ENCODE measurements at places on chromosomes 1 and 21.

DNA sequence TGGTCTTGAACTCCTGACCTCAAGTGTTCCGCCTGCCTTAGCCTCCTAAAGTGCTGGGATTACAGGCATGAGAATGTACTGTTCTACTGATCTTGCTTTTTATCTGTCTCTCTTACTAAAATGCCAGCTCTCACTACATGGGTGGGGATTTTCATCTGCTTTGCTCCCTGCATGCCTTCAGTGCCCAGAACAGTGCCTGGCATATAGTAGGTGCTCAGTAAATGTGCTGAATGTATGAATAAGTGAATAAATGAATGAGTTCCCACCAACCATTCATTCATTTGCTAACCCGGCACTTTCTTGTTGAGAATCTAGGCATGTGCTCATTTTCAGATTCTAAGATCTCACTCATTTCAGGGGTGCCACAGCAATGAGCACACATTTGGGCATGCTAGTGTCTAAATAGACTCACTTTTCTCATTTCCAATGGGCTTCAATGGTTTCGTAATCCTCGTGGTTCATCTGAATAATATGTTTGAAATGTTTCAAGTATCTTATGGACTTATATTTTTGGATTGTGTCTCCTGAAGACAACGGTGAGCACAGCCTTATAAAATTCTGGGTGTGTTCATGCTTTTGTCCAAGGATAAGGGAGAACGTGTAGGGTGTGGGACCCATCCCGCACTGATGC is 7.6 kb downstream of the DHRS3 start:
- DNase-seq, result no peak

DNA sequence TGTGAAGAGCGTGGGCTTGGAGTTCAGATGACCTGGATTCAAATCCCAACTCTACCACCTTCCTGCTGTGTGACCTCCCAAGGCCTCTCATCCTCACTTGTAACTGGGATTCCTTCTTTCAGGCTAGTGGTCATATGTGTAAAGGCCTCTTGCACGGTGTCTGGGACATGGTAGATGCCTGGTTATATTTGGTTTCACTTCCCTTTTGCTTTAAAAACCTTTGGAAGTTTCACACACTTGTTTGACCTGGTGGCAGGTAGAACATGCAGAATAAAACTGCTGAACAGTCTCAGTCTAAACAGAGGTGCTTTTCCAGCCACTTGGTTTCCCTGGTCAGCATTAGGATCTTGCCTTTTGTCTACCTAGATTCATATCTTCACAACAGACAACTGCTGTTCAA is 37.0 kb upstream of the RCAN3 start:
- DNase-seq, result no peak

GRCh38 chr1:173112129-173112528 is 61.4 kb upstream of the TNFSF18 start:
- DNase-seq, result no peak

GRCh38 chr1:31222176-31222575 is 17.5 kb downstream of the NKAIN1 start:
- DNase-seq, result no peak

DNA sequence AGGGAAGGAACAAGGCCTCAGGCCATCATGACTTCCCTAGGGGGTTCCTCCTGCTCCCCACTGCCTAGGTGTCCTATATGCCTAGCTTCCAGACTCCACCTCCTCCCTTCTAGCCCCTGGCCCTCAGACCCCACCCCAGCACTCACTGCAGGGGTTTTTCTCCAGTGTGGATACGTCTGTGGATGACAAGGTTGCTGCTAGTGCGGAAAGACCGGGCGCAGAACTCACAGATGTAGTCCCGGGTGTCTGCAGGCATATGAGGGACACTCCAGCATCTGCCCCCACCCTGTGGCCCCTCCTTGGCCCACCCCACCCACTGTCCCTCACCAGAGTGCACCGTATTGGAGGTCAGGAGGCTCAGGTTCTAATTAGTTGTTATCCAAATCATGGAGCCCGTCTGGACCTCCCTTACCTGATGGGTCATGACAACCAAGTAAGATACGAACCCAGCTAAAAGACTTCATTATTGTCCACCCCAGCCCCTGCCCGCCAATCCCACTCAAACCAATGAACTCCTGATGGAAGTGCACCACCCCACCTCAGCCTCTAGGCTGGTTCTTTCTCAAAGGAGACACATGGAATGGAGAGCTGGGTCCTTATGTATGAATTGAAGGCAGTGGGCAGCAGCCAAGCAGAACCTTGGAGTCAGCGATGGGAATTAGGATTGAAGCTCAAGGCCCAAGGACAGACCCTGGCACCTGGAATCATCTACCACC is 8.2 kb downstream of the ZNF692 start:
- DNase-seq, result no peak

DNA sequence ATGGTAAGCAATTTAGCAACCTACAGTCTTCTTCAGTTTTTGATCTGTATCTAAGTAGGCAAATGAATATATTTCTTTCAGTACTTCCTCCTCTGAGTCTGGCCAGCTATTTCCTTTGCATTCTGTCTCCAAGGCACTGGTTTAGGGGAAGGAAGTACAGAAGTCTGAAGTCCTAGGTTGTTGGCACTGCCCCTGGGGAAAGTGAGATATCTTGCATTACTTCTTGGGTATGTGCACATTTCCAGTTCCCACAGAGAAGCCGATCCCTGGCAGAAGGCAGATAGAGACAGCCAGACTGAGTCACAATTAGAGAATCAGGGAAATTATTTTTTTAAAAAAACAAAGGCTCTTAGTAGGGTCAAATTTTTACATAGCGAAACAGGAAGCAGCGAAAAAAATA is 98.8 kb downstream of the RASAL2 start:
- no peak for DNase-seq

DNA sequence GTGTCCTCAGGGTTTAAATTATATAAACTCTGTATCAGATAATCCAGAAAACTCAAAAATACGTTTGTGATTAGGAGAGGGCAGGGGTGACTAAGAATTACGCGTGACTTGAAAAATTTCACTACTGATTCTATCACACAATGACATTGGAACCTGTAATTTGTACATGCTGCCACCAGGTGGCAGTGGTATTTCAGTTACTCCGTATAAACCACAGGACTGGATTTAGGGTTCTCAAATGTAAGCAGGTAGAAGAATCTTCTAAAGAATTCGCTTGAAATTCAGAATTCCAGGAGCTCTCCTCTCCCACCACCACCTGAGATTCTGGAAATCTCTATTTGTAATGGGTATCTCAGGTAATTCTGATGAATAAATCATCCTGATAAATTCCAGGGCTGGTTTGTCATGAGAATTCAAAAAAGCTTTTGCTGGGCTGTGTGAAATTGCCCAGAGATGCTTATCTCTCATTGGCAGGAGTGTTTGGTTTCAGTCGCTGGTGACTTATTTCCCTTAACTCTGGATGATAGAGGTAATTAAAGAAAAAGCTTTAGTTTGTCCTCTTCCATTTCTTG is 1.7 kb upstream of the KRTAP7-1 start:
- peak; percentile 61 for DNase-seq

DNA sequence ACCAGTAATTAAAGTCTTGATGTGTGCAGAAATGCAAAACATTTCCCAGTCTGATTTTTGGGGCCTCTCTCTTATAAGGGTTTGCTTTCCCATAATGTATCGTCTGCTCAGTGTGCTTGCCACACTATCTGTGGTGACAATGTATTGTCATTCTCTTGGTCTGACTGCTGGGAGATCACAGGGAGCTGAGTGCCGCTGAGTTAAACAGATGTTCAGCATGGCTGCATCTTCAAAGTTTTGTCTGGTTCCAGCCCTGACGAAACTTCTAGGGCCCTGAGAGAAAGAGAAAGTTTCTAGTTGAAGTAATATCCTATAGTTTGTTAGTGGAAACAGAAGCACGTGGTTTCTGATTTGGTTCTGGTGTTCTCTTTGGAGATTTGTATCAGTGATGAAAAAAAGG is 42.6 kb downstream of the DNM3 start:
- DNase-seq, result peak; percentile 39

DNA sequence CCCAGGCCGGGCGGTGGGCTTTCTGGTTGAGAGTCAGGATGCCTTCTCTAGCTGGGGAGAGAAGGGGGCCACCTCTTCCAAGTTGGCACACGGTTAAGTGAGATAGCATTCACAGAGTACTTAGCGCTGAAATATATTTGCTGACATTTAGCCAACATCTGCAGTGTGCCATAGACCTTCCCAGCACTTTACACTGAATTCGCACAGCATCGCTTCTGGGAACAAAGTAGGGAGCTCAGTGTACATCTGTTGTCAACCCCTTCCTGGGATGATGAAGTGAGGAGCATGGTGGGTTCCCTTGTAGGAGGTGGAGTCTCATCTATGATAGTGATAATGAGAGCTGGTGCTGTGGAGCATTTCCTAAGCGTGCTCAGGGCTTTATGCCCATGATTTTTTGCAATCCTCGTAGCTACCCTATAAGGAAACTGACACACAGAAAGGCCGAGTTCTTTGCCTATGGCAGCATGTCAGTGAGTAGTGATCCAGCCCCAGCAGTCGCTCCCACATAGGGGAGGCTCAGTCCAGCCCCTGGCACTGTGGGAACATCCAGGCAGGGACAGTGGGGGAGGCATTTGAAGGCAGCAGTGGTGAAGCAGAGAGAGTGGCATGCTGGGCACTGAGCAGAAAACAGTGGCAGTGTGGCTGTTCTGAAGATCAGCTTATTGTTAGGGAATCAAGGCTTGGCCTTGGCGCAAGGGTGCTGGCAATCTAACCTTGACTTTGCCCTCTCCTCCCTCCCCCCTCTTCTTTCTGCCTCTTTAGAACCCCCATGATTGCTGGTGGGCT is 176.2 kb downstream of the PGBD5 start:
- DNase-seq, result no peak

DNA sequence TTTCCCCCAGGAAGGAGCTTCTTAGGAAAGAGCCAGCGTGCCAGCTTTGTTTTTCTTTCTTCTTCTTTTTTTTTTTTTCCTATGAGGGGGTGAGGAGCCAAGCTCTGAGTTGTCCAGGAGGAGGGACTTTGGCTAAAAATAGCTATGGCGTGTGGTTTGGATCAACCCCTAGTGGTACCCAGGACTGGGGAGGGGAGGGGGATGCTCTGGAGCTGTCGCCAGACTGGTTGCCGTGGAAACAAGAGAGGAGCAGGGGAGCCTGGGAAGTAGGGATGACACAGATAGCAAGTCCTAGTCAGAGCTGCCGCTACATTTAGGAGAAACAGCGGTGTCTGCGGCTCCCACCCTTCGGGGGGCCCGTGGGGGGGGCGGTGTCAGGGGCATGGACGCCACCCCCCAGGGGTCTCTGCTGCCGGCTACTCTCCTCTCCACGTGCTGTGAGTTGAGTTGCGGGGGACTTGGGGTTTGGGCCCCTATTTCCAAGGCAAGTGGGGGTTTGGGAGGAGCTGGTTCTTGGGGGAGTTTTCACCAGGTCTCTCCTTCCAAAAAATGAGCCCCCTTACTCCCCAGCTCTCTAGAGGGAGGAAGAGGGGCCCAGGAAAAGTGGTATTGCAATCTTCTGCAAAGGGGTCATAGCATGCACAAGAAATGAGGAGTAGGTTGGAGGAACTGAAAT is at the start of gene KCNJ9:
Gene KCNJ9, plus strand, starts transcription at position 278 of the 676 bp plus-strand sequence. CDS start 2,493 bp downstream, outside the sequence.
- no peak for DNase-seq

- no peak for DNase-seq
Observed at GRCh38 chr1:153367090-153367489, 8.3 kb downstream of the S100A12 start.

- DNase-seq, result no peak
Observed at GRCh38 chr21:16569679-16570078, 839.9 kb downstream of the USP25 start.

- DNase-seq, result no peak
Observed at GRCh38 chr1:109985247-109986053, 885 bp downstream of the AHCYL1 start.

DNA sequence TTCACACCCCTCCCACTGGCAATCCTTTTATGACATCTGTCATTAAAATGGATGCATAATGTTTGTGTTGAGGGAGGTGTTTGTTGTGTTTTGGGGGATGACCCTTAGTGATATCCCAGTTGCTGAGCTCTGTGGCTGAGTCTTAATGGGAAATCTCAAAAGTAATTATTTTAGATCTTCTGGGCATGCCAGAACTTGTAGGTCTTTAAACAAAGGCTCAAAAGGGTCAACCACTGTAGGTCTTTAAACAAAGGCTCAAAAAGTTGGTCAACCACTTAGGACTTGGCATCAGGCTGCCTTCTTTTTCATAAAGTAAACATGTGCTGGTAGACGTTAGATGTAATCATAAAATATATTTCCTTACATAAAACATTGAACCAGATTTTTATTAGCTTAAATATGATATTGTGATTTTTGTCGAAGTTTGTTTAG is 78.0 kb downstream of the CDC14A start:
- DNase-seq, result no peak

DNA sequence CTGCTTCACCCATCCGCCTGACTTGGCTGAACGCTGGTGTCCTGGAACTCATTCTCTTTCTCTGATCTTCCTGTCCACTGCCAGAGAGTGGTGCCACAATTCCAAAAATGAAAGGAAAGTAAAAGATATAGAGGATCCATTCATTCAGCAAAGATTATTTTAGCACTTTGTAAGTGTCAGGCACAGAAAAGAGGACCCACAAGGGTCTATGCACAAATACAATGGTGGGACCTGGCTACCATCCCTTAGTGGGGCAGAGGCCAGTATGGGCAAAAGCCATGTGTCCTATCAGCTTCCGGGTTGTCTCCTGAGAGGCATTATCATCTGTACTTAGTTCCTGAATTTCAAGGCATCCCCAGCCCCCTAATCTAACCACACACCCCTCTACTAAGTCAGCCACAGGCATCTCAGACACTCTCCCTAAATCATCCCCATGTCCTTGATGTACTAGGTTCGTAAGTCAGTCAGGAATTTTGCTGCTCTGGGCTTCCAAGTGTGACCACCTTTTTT is 19.0 kb downstream of the SSR2 start:
- DNase-seq, result no peak

DNA sequence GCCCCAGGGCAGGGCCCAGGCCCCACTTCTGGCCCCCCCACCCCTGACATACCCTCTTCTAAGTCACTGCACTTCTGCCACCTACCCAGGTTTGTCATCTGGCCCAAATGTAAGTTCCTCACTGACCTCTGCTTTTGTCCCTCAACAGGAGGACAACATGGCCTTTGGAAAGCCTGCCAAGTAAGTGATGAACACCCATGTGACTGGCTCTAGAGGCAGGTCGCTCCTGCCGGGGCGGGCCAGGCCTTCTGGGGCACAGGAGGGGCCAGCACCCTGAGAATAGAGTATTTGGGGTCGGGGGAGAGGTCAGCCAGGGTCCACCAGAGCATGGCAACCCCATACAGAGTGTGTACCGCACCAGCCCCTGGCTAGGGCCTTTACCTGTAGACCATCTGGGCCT is 9.9 kb upstream of the SYTL1 start:
- no peak for DNase-seq

- no peak for DNase-seq
Observed at GRCh38 chr1:171389171-171389570, 75.2 kb downstream of the FMO4 start.

GRCh38 chr1:56150441-56151215 is 428.7 kb downstream of the PLPP3 start:
- no peak for DNase-seq

Data from activated CD4-positive, alpha-beta T cell treated with anti-CD3 and anti-CD28 coated beads, Interleukin-2, Interleukin-6, amounts not matched to agents 100 ng/mL and 50 ng/mL, durations not matched to agents 16 hours and 8 hours (primary cell).